A549 (cell line): ENCODE measurements at places on chromosomes 13 and 19. TPM values are rescaled to one million over a fixed set of nuclear protein-coding genes. Genes with fewer than 3 reads are reported as not detected.

DNA sequence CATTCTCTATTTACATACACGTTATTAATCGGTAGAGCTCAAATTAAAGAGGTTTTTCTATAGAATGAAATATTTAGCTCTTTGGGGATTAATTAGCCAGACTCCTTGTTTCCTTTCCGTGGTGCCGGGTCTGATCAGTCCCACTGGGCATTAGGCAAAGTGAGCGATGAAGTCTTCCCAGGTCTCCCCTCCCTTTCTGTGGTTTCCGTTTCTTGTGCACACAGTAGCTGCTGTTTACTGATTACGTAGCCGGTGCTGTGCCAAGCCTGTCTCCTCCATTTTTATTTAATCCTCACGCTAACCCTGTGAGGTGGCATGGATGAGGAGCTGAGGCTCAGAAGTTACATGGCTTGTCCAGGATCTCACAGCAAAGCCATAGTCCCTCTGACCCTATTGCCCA lies 9.0 kb downstream of the SLC25A15 start:
- DNase-seq = no peak

GRCh38 chr19:28532765-28533341 lies 680.1 kb downstream of the UQCRFS1 start:
- DNase-seq = no peak

DNA sequence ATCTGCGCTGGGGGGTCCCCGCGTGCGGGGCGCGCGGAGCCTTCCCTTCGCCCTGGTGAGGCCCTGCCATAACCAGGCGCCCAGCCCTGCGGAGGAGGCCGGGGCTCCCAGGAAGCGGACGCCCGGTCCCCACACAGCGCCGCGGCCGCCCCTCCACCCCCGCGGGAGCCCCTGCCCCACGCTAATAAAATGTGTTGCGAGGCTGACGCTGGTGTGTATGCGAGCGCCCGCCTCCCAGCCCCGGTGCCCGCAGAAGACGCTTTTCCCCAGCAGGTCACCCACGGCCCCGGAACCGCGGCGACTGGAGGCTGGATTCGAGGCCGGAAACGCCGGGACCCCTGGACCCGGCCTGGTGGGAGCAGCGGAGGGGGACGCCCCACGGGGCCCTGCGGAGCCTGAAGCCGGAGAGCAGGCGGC lies 12.1 kb upstream of the CDC34 start:
- DNase-seq = no peak

Gene CACNA1A
- 0.13 to 0.27 TPM (median 0.26 TPM) in 3 replicates for polyA plus RNA-seq

DNA sequence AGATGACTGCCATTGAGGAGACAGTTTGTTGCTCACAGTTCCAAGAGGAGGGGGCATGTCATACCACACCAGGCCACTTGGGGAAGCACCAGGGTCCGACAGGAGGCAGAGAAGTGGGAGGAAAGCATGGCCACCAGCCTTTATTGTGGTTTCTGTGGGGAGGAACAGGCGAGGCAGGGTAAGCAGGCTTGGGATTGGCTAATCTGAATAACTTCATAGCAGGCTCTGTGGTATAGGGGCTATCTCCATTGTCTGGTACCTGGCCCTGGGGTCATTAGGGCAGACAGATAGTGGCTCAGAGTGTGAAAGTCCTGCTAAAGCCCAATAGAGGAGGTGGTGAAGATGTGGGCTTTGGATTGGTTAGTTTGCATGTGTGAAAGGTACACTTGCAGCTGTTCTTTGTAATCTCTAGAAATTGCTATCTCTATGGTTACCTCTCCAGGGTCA lies 35.5 kb downstream of the CBY2 start:
- no peak for DNase-seq
